Upper lobe of left lung (tissue), 6 donors: ENCODE measurements at places on chromosomes 3 and 15.

GRCh38 chr15:83565138-83565537, 88.8 kb upstream of the ADAMTSL3 start:
- DNase-seq: no peak

- DNase-seq: no peak
Observed at GRCh38 chr3:58329150-58329921, 3.4 kb upstream of the PXK start.

DNA sequence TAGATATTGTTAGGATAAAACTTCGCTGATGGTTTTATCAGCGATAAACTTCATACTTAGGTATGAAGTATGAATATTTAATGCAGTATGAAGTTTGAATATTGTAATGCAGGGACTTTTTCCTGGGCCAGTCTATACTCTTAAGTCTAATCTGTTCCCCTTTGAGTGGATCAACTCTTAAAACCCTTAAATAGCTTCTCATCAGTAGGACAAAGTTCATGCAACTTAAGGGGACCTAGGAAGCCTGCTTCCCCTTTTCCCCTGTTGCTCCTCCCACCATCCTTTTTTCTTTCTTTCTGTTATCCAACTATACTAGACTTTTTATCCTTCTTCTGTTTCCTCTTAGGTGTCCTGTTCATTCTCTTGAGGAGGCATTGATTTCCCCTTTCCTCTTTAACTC, 78.7 kb downstream of the MITF start:
- no peak for DNase-seq

DNA sequence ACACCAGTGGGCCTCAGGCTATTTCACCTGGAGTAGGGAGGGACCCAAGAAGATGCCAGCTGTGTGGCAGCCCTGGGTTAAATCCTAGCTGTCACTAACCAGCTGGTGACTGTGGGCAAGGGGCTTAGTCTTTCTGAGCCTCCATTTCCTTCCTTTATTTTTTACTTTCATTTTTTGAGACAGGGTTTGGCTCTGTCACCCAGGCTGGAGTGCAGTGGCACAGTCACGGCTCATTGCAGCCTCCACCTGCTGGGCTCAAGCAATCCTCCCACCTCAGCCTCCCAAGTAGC, 108.0 kb upstream of the SMAD3 start:
- DNase-seq: no peak

GRCh38 chr3:52860424-52860768, 25.6 kb upstream of the MUSTN1 start:
- DNase-seq: no peak

DNA sequence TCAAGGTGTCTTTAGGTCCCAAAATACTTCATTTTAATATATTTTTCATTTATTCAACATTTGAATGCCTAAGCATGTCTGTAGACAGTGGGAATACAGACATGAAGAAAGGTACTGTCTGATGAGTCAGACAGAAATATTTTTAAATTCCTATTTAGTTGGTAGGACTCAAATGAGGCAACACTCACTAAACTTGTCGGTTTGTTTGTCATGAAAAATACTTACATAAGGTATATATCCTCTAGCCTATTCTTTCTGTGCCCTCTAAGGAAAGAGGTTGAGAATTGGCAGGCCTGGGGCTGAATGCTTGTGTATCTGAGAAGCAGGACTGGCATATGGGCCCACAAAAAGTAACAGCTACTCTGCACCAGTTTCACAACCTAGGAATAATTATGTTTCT, 423.6 kb upstream of the MDFIC2 start:
- no peak for DNase-seq

GRCh38 chr3:99678023-99678422, 39.6 kb downstream of the COL8A1 start:
- no peak for DNase-seq

DNA sequence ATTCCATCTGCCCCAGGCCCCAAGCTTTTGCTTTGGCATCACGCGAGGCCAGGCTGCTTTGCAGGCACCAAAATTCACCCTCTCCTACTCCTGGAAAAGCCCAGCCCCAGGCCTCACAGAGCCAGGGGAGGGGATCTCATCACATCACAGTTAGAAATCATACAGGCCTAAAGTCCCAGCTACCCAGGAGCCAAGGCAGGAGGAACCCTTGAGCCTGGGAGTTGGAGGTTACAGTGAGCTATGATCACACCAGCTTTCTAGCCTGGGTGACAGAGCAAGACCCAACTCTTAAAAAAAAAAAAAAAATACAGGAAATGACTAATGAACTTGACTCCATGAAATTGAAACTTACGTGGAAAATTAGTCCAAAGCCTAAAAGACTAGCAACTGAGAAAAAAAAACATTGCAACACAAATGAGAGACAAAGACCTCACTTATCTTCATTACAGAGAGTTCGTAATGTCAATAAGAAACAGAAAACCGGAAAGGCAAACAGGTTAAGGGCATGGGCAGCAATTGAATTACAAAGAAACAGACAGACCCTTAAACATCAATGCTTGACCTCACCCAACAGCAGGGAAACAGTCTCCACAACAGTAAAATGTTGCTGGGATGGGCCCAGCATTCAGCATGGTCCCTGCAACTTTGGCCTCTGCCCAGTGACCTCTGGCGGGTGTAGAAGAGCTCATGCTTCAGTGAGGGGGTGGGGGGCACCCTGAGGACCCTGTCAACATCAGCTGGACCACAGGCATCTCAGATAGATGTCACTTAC, 151.5 kb downstream of the LRRK1 start:
- DNase-seq: no peak

GRCh38 chr15:101156509-101157159, 95.2 kb downstream of the CHSY1 start:
- peak; percentile 46 for DNase-seq

DNA sequence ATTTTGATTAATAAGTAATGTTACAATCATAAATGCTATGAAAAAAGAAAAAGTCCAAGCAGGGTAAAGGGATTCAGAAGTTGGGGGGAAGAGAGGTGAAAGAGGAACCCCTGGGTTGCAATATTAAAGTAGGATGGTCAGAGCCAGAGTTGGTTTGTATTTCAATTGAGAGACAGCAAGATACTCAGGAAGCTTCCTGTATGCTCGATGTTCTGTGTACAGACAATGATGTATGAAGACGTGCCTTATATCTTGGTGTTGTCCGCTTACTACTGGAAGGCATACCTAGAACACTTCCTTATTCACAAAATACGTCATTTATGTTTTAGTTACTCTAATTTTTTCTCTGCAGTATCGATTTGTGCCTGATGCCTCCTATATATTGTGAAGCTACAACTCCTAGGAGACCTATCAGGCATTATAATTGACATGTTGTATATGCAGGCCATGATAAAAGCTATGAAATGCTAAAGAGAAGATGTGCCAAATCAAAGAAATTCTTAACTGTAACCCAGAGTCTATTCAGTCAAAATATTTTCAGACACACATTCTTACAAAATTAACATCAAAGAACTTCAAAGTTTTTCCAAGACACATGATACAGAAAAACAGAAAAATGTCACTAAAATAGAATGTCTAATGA, 87.5 kb downstream of the TBL1XR1 start:
- no peak for DNase-seq

DNA sequence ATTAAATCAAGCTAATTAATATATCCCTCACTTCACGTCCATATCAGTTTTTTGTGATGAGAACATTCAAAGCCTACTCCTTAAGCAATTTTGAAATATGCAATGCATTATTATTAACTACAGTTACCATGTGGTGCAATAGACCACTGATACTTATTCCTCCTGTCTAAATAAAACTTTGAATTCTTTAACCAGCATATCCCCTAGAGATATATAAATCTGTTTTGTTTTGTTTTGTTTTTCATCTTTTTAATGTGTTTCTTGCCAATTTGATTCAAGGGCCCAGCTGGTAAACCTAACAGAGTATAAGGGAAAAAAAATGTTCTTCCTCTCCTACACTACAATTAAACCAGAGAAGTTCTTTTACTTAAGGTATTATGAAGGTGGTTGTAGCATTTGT, 524.2 kb downstream of the NAALADL2 start:
- DNase-seq: no peak

DNA sequence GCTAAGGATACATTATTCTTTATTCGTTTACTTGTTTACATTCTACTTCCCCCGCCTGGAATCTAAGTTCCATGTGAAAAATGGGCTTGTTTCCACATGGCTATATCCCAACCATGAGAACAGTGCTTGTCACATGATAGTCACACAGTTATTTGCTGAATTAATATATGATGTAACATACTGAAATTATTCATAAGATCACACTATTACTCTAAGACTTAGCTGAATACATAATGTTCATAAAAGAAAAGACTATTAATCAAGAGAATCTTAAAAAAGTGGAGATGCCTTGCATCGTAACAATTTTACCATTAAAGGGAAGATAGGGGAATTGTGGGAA, 6.5 kb downstream of the PBRM1 start:
- DNase-seq: no peak

- DNase-seq: no peak
Observed at GRCh38 chr3:112799946-112800345, 46.7 kb downstream of the CD200R1L start.

DNA sequence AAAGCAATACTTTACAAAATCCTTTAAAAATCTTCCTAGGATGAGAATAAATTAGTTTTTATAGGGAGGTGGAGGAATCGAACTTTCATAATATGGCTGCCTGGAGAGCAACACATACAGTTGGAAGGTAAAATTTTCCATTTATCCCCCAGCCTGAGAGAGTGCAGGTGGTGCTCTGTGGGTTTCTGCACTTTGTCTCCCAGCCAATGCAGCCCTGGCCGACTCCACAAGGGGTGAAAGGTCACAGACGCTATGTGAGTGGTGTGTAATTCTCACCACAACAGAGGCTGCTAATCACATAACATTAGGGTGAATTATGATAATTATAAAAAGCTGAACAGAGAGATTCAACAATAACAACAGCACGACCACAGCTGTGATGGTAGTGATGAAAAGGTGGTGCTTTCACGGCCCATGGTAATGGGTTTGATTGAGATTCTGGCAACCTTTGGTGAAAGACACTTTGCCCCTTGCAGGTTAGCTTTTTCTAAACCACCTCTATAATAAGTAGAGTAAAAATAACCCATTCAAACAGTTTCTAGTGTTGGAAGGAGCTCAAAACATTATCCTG, 30.1 kb upstream of the NANOGP8 start:
- no peak for DNase-seq

- peak; percentile 29 for DNase-seq
Observed at GRCh38 chr3:194908972-194909371, 223.3 kb downstream of the FAM43A start.

GRCh38 chr3:79344876-79345871, 422.6 kb downstream of the ROBO1 start:
- DNase-seq: no peak

GRCh38 chr15:29093696-29094343, 175.8 kb downstream of the NSMCE3 start:
- DNase-seq: no peak

- no peak for DNase-seq
Observed at GRCh38 chr3:107414325-107414964, 37.2 kb downstream of the CCDC54 start.

- peak; percentile 6 for DNase-seq
Observed at GRCh38 chr3:127444761-127445160, 145.8 kb downstream of the TPRA1 start.

GRCh38 chr3:141218162-141218835, 13.3 kb upstream of the PXYLP1 start:
- DNase-seq: no peak

- DNase-seq: no peak
Observed at GRCh38 chr3:25080461-25080860, 347.6 kb upstream of the RARB start.

- DNase-seq: no peak
Observed at GRCh38 chr3:67090474-67090873, 92.4 kb downstream of the KBTBD8 start.

GRCh38 chr3:18234717-18235335, 190.3 kb downstream of the SATB1 start:
- DNase-seq: no peak

- DNase-seq: peak; percentile 32
Observed at GRCh38 chr3:50390508-50391224, 31.3 kb upstream of the TMEM115 start.

GRCh38 chr3:134955874-134956273, 160.8 kb downstream of the EPHB1 start:
- no peak for DNase-seq

DNA sequence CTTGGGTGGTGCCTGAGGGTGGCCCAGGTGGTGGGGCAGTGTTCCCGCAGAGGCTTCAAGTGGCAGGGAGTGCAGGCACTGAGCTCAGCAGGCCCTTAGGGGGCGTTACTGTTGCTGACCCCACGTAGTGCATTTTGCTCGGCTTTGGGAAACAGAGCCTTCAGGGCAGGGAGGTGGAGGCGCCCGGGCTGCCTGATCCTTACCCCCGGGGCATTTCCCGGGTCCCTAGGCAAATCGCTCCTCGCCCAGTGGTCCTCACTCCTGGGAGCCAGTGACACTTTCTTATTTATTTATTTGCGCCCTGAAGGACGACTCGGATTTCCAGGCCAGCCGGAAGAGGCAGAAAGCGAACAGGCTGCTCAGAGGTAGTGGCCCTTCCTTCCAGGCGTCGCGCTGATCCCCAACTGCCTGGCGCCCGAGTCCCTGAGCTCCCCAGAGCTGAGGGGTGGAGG, 10.1 kb upstream of the FOXB1 start:
- DNase-seq: peak; percentile 54

- no peak for DNase-seq
Observed at GRCh38 chr3:139312959-139313358, 30.9 kb upstream of the MRPS22 start.

DNA sequence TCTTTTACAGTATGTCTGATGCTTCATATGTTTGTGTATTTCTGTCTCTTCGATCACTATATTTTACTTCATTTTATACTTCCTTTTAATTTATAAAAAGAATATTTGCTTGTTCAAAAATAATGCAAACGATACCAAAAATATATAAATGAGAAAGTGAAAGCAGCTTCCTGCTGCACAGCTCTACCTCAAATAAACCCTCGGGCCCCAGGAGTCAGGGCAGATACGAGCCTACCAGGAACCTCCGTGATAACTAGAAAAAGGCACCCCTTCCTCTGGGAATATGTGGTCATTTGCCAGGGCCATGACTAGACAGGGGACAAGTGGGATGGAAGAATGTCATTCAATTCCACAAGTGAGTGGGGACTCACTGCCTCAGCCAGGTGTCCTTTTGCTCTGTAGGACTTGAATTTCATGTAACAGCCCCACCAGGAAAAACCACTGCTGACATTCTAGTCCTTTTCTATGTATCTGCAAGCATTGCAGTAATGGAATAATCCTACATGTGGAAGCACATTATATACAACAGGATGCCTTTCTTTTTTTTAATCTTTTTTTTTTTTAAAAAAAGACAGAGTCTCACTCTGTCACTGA, 133.3 kb downstream of the SUCLG2 start:
- no peak for DNase-seq

GRCh38 chr15:67917037-67917436, 77.2 kb upstream of the RNU6-1 start:
- no peak for DNase-seq

DNA sequence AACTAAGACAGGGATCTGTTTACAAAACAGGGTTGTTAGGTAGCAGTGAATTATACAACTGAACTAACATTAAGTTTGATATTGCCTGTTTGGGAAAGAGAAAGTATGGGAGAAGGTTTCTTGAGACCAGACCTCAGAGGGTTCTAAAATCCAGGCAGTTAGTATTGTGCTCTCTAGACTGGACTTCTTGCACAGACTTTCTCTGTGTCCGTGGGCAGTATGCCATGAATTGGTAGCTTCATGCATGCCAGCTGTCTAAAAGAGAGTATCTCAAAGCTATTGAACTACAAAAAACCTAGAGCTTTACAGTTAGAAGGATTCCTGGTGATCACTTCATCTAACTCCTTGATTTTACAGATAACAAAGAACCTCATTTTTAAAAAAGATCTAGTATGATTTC, 12.5 kb downstream of the SAMD7 start:
- DNase-seq: no peak

- DNase-seq: no peak
Observed at GRCh38 chr3:6568999-6569493, 291.9 kb upstream of the GRM7 start.

- DNase-seq: peak; percentile 97
Observed at GRCh38 chr3:195914648-195915473, 6.5 kb upstream of the TNK2 start.
